ENCODE measurements at places on chromosomes 1 and 21.

DNA sequence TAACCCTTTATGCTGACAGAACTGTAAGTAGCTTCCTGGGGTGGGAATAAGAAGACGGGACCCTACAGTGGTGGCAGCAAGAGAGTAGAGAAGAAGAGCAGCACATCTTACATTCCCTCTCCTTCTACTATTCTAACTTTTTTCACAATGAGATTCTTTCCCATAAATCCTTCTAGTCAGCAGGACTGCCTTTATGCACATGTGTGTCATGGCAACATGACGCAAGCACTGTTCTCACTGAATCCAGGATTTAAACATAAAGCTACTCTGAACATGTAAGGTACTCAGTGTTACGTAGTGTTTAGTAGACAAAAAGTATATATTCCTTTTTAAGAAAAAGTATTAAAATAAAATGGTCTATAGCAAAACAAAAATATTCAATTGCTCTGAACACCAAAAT, 309.7 kb upstream of the LYPLAL1 start:
- no peak for DNase-seq

- no peak for DNase-seq
These were observed 13.6 kb upstream of the TSPEAR start for GRCh38 chr21:44724926-44725325.

GRCh38 chr1:58724483-58724882, 24.6 kb upstream of the MYSM1 start:
- no peak for DNase-seq

- no peak for DNase-seq
These were observed 45.3 kb downstream of the LGR6 start for GRCh38 chr1:202238914-202239313.

DNA sequence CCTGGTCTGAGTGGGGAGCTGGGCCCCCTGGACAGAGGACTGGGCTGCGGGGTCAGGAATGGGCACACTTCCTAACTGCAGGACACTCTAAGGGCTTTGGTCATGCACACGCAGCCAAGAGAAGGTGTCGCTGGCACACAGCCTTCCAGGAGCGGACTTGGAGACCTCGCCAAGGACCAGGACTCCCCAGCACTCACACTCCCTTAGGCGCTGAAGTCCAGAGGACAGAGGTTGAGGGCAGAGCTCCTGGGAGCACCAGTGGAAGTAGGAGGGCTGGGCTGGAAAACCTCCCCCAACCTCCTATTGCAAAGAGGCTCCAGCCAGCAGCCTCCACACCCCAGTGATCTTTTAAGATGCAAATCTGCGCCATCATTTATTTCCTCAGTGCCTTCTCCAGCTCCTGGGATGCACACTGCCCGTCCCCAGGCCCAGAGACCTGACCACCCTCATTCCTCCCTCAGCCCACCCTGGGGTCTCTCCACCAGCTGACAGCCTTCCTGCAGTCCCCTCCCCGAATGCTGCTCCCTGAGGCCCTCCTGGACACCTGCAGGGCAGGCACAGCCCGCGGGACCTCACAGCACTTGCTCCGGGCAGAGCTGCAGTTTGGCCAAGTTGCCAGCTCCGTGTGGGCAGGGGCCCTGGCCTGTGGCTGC, 3.0 kb downstream of the TSPEAR start:
- no peak for DNase-seq

- DNase-seq, result no peak
These were observed 16.0 kb downstream of the ATP1A1 start for GRCh38 chr1:116389013-116389412.

DNA sequence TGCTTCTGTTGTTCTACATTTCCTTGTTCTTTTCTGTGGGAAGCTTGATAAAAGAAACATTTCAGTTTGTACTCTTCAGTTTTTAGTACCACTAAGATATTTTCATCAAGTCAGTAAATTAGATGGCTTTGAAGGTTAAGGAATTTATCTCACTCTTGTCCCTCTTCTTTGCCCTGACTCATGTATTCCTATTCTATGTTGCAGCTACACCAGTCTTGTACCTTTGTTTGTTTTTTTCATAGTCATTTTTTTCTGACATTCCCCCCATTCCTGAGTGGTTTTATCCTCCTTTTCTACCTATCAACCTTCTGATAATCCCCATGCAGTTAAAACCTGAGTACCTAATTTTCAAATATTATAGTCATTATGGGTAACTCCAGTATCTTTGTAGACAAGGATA, 65.4 kb downstream of the MAST2 start:
- no peak for DNase-seq

GRCh38 chr1:239764546-239764945, 327.1 kb upstream of the FMN2 start:
- DNase-seq, result no peak

DNA sequence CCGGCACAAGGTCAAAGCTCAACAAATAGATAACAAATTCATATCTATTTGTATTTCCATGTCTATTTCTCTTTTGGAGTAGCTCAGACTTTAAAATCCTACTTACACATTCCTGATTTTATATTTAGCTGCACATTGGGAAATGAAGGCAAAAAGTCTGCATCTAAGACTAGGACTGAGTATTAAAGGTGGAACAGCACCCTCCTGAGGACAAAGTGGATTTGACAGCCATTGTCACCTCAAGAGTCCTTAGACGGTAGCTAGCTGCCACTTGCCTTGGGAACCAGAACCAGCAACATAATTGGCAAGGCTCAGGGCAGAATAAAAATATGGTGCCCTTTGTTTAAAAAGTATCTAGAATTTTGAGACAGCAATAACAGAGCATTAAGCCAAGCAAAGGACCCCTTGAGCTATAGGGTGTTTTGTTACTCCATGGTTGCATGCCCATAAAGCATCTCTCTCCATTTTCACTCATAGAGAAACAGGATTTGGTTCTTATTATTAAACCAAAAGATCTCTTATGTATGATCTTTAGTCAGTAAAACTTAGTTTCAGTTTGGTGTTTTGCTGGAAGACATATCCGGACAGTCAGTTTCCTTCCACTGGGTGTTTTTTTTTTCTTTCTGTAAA, 30.0 kb upstream of the SGIP1 start:
- peak; percentile 10 for DNase-seq

DNA sequence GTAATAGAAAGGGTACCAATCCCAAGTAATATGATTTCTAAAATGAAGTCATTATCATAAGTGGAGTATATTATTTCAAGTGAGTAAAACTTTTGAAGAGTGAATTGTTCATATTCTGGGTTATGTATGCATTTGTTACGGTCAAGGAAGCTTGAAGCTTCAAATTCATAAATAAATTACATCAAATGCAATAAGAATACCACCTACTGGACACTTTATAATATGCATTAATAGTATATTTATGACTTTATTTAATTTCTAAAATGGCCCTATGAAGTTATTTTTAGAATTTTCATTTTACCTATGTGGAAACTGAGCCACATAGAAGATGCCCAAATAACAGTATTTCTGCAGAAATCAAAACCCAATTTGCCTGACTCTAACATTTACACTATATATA, 260.6 kb downstream of the SMYD3 start:
- no peak for DNase-seq

DNA sequence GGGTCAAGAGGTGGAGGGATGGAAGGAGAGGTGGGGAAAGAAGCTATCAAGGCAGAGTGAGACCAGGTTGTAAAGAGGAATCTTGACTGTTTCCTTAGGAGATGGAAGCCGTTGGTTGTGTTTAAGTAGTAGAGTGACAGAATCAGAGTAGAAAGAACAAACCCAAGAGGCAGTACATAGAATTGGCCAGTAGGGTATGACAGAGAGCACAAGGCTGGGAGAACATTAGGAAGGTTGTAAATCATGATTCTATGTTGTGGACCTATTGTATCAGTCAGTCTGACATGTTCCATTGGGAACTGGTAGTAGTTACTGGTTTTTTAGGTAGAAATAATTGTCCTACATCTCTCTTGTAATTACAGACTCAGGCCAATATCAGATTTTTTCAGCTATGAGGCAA, 486.9 kb upstream of the USP24 start:
- no peak for DNase-seq

GRCh38 chr1:156136970-156137483, 16.4 kb upstream of the SEMA4A start:
- DNase-seq, result no peak
